Activated T-helper 9 cell treated with anti-CD3 and anti-CD28 coated beads, Interleukin-2, amount 50 U/mL, for 16 hours (primary cell): ENCODE measurements at places on chromosomes 2 and 18.

DNA sequence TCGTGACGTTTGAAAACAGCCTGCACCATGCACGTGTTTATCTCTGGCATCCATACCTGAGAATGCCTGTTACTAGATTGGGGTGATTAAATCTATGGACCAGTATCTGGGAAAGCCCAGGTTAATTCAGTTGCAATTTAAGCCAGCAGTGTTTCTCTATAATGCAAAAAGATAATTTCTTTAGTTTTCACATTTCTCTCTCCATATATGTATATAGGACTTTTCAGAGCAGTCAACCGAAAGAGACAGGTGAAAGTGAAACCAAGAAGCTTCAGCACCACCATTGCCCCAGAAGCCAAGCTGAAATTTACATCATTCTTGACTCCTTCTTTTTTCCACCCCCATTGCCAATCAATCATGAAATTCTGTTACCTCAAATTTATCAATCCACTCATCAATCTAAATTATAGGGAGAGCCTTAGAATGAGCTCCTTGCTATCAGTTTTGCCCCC lies 2.7 kb upstream of the LRP2 start:
- DNase-seq: no peak

GRCh38 chr2:43708891-43709290 lies 32.7 kb upstream of the C1GALT1C1L start:
- DNase-seq: no peak

DNA sequence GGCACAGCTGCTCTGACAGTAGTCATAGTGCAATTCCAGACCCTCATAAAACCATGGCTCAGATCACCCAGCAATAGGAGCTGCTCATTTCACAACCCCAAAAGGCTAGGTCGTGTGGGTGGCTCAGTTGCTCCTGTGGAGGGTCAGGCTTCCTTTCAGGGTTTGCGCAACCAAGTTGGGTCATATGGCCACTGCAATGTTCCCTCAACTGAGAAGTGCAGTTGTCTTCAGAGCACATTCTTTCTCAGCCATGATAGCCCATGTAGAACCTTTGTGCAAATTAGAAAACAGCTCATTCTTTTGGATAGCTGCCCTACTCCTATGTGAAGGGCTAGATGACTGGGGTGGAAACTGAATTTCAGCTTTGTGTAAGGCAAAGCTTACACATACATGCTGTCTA lies 3.2 kb downstream of the SERPINB13 start:
- no peak for DNase-seq

DNA sequence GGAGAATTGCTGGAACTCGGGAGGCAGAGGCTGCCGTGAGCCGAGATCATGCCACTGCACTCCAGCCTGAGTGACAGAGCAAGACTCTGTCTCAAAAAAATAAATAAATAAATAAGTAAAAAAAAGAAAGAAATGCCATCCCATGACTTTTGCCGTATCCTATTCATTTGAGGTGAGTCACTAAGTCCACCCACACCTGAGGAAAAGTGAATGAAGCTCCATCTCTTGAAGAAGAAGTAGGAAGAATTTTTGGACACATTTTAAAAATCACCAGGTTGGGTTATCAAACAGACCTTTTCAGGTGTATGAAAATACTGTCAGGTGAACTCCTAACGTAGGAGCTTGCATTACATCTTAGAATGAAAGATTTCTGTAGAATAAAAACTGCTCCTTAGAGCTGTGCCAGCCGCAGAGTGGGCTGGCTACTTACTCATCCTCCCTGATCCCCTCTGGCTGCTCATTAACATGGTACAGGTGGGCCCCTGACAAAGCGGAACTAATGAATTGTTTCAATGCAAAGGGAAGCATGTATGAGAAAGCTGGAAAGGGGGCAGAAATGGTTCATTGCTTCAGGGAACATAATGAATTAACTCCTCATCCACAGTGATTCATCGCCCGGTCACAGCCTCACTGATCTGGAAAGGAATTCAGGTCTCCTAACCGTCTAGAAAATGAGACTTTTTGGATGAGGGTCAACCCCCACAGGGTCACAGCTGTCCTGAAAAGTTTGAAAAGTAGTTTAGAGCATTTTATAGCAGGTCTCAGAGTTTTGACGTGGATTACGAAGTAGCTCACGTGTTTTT lies 191.4 kb downstream of the SPP2 start:
- no peak for DNase-seq

- no peak for DNase-seq
These were observed 44.5 kb upstream of the RMND5A start for GRCh38 chr2:86675511-86676015.

- DNase-seq: no peak
These were observed 133.9 kb upstream of the CDH20 start for GRCh38 chr18:61199171-61199848.

- no peak for DNase-seq
These were observed 45.6 kb upstream of the RNU4ATAC start for GRCh38 chr2:121485039-121485438.

- DNase-seq: no peak
These were observed 1453.1 kb upstream of the SLC39A10 start for GRCh38 chr2:194203898-194204297.

- DNase-seq: no peak
These were observed 11.4 kb downstream of the ID2 start for GRCh38 chr2:8693157-8693821.

- DNase-seq: no peak
These were observed 386 bp upstream of the YIPF4 start for GRCh38 chr2:32277363-32277673.

GRCh38 chr2:145759228-145759915 lies 1239.5 kb upstream of the ZEB2 start:
- no peak for DNase-seq

- DNase-seq: no peak
These were observed 25.0 kb downstream of the POLI start for GRCh38 chr18:54294274-54294673.

- no peak for DNase-seq
These were observed 1.1 kb downstream of the COPS9 start for GRCh38 chr2:240134956-240135520.
